ENCODE measurements at places on chromosomes 2 and 18. TPM values are rescaled to one million over a fixed set of nuclear protein-coding genes. Genes with fewer than 3 reads are reported as not detected.

Gene CNOT11
- 49.5 TPM for total RNA-seq

- DNase-seq, result no peak
Measured at GRCh38 chr2:231919341-231920035, 6.7 kb downstream of the NPPC start.

- DNase-seq, result no peak
Measured at GRCh38 chr2:54083021-54083420, 32.4 kb upstream of the ACYP2 start.

Gene NYAP2
- total RNA-seq, result not detected

Gene BOLA3
- total RNA-seq, result 22.3 TPM

DNA sequence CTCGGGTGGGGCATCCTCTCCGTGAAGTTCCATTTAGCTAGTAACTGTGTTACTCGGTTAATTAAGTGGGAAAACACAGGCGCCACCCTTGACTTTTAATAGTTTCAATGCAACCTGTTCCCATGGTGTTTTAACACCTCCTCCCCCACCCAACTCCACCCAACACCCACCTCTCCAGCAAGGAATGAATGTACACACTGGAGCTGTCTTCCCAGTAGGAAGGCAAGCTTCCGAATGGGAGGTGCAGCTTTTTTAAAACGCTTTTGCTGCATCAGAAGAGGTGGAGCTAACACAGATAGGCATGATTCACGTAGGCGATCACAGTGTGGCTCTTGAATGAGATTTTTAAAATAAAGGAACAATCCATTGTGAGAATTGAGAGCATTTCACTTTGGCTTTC is 73.8 kb upstream of the AGAP1 start:
- no peak for DNase-seq

Gene SPP2
- not detected for total RNA-seq

Gene PSTPIP2
- total RNA-seq, result 3.5 TPM

Gene TLX2
- 0.53 TPM for total RNA-seq

DNA sequence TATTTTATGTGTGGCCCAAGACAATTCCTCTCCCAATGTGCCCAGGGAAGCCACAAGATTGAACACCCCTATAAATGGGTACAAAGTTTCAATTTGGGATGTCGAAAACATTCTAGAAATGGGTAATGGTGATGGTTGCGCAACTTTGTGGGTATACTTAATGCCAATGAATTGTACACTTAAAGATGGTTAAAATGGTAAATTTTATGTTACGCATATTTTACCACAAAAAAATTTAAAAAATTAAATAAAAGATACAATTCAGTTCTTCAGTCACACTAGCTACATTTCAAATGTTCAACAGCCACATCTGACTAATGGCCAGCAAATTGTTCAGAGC is 34.9 kb downstream of the MYCN start:
- no peak for DNase-seq

DNA sequence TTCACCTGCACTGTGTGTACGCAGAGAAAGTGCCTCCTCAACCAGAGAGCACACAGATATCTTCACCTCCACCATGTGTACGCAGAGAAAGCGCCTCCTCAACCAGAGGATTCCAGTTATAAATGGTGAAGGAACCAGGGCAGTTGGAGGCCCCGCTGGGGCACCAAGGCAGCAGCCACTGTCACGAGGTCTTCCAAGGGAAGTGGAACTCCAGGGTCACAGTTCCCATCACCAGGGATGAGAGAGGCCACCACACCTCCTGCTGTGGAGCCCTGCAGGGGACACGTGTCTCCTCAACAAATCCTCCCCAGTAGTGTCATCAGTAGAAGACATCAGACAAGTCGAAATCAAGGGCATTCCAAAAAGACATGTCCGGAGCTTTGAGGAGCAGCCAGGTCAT is 28.2 kb upstream of the NFATC1 start:
- DNase-seq, result no peak

Gene EIF4E2
- 51.8 TPM for total RNA-seq

Gene GPR35
- 61.1 TPM for total RNA-seq

Data from Peyer's patch (tissue), 4 donors.